ENCODE measurements at places on chromosomes 7 and 10.

GRCh38 chr7:76356823-76357222 is 2.0 kb downstream of the YWHAG start:
- DNase-seq = no peak

- no peak for DNase-seq
These were observed 41.5 kb upstream of the DGKI start for GRCh38 chr7:137888241-137888640.

DNA sequence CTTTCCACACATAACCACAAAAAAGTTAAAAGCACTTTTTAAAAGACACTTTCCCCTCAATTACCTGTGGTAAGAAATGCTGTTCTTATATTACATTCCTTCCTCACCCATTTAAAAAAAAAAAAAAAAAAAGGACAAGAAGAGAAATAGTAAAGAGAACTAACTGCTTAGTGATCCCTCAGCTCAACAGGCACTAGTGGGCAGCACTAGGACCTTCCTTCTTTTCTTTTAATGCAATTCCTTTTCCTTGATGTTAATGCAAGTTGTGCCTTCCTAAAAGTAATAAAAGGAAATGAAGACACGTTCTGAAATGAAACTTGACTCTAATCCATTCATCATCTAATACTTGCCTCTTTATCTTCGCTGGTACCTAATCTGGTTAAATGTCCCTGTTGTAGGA is 189.7 kb downstream of the TCF7L2 start:
- DNase-seq = no peak

- no peak for DNase-seq
These were observed 58.4 kb upstream of the ZNRF2 start for GRCh38 chr7:30225863-30226613.

GRCh38 chr10:118287076-118287806 is 54.9 kb downstream of the FAM204A start:
- DNase-seq = no peak

GRCh38 chr7:149355390-149356048 is 93.5 kb downstream of the ZNF783 start:
- DNase-seq = no peak

DNA sequence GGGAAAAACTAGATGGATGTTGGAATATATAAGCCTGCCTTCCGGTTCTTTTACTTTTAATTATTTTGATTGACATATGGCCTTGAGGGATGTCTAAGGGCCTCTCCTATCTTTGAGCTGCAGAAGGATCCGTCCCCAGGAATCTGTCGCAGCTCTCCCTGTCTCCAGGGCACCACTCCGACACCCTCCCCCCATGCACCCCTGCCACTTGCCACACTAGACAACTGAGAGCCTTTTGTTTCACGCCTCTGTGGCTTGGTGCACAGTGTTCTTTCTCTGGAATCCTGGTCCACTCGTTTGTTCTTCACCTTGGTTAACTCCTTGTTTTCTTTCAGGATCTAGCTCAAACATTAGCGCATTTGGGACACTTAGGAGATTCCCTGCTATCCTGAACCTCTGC is 124.1 kb upstream of the EFCAB10 start:
- DNase-seq = no peak

Measured in stimulated activated CD4-positive, alpha-beta T cell treated with anti-CD3 and anti-CD28 coated beads, Interleukin-4, amount 100 ng/mL, for 24 hours (primary cell).